ENCODE measurements at places on chromosomes 3 and 15. TPM values are rescaled to one million over a fixed set of nuclear protein-coding genes. Genes with fewer than 3 reads are reported as not detected.

DNA sequence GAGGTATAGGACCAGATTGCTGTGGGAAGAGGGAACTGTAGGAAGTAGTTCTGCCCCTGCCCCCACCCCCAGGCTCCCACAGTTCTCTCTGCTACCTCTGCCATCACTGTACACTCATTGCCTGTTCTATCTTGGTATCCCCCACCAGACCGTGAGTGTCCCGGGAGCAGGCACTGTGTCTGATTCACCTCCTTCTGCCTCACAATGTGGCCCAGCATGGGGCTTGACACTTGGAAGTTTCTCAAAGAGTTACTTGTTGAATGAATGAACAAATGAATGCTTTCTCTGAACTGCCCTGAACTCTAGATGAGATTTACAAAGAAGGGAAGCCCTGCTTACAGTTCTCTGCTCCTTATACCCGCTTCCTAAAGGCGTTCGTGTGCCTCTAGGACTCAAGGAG lies 27.1 kb upstream of the PIK3CB start:
- peak; percentile 93 for DNase-seq

DNA sequence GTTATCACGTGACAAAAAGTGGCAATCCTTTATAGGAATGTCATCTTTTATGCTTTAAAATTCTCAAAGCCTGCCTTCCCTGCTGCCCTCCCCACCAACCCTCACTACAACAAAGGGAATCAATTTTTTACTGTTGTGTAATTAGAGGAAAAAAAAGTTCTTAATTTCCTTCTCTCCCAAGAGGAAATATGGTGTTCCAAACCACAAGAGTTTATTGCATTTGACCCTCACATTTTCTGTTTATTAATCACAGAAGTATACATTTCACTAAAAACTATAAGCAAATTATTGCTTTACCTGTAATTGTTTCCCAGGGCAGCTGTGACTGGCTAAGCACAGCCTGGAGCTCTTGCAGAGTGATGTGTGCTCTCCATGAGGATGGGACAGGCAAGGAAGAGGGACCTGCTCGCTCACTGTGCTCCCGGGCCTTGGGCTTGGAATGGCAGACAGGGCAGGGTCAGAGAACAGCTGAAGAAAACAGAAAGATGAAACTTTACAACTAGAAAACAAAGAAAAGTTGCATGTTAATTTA lies 31.3 kb upstream of the ATP10A start:
- no peak for DNase-seq

DNA sequence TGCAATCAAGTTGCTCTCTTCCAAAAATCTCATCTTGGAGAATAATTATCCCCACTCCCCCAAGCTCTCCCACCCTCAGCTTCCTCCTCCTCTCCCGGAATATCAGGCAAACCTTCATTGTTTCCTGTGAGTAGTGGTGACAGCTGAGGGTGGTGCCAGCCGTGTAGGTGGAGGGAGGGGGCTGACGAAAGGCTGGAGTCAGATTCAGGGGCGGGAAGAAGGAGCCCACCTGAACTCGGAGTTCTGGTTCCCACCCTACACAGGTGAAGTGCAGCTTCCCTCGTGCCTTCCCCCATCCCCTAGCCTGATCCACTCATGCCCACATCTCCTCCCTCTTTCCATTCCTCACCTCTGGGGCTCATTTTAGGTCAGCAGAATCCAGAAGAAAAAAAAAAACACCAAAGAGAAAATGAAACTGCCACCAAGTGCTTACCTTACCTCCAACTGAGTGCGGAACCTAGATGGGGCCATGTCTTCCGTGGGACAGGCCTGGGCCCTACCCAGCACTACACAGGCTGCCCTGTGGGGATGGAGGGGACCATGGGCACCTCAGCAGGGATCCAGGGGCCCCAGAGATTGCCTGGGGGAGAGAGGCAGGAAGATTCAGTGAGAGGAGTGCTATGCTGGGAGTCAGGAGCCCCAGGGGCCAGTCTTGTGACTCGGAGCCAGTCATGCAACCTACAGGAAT lies 81.3 kb downstream of the ADCY5 start:
- DNase-seq = no peak

DNA sequence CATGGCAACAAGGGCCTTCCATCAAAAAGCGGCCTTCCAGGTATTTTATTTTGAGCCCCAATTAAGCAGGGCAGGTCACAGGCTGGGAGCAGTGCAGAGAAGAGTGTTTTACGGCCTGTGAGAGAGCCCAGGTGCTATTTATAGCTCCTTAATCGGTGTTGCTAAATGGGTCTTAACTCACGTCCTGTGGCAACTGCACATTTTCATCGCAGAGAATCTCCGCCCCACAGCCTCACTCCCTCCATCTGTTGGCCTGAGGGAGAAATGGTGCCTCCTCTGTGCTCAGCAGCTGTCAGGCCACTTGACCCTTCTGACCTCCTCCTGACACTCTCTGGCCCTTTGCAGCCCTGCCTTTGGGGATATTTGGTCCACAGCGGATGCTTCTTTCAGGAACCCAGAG lies 58.6 kb downstream of the SPSB4 start:
- peak; percentile 24 for DNase-seq

GRCh38 chr15:55990516-55990915 lies 2.9 kb downstream of the NEDD4 start:
- DNase-seq = no peak

DNA sequence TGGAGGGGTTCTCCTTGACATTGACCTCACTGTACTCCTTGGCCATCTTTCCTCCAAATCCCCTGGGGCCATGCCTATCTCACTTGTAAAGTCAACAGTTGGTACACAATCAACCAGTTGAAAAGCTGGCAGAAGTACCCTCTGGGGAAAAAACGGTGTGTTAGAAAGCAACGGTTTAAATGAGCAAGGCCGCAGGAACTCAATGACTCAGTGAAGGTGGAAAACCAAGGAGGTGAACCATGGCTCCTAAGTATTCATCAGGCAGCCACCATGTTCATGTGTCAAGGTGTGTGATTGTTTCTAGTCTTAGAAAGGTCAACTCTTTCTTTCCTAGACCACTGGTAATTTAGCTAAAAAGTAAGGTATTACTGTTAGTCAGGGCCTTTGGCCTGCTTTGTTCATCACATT lies 130.9 kb upstream of the SATB1 start:
- no peak for DNase-seq

DNA sequence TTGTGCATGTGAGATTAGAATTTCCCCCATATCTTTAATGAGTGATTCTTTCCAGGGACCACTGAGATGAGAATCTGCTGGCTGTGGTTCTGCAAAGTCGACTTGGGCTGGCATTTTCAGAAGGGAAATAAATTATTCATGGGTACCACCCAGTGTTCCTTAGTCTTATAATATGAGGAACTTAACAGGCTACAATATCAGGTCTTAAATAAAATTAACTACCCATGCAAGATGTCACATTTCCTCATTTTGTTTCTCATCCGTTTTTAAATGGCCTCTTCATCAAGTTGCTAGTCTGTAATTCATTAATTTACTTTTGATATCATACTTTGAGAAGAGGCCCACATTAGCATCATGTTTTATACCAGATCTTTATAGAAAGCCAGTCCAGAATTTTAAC lies 58.3 kb upstream of the SKOR1 start:
- DNase-seq = no peak

GRCh38 chr3:184284696-184285095 lies 8.9 kb downstream of the ECE2 start:
- peak; percentile 91 for DNase-seq

DNA sequence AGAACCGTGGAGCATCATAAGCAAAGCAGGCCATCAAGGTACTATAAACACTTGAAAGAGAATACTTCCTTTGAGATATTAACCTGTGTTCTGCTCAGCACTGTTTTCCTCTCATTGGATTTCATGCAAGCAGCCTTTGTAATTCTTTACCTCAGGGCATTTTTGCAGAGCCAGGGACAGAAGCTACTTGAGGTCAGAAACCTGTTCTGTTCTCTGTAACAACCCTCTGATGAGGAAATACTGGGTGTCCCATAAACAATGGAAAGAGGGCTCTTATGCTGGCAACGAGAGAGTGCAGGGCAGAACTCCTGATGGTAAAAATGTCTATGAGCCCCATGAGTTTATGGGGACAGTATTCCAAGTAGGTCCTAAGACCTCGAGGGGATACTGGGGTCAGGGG lies 66.0 kb downstream of the DCLK3 start:
- peak; percentile 26 for DNase-seq

DNA sequence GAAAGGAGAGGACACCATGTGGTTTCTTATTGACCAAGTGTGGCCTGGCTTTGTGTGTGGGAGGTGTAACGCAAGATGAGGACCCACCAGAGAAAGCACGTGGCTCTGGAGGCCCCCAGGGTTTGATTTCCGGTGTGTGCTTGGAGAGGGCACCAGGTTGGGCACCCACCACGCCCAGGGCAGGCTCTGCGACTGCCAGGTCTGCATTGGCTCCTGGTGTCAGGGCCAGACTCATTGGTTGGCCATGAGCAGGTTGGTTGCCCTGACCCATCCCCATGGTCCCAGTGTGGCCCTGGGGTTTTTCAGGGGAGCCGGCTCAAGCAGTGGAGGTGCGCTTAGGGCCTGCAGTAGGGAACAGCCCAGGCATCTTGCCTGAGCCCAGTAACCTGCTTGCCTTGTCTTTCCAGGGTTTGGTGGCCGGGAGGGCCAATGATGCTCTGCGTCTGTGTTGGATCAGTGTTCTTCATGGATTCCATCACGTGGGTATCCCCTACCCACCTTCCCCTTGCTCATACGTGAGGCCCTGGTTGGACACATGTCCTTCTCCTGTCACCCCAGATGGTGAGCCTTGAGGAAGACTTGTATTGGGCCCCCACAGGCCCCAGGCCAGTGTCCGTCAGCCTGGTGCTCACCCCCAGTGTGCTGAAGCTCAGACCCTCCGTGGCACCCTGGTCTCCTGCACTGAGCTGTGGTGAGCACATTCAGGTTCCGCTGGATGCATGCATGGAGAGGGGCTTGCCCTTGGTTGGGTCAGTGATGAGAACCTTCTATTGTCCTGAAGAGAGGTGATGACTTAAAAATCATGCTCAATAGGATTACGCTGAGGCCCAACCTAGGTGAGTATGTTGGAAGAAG lies 193.9 kb downstream of the UBE3A start:
- peak; percentile 21 for DNase-seq

DNA sequence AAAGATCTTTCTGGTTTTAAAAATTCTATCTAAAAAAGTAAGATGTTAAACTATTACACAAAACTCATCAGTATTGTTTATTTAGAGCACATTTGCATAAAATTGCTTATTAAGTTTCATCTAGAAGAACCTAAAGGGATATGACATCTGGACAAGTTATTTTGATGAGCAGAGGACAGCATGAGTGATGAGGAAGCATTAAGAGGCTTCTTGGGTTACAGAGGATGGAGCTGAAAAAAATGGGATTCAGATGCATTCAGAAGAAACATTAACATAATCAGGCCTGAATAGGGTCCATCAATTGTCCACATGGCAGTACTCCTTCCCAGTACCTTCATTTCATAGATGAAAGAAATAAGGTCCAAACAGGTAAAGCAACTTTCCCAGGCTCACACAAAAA lies 41.6 kb downstream of the IMPG2 start:
- no peak for DNase-seq

DNA sequence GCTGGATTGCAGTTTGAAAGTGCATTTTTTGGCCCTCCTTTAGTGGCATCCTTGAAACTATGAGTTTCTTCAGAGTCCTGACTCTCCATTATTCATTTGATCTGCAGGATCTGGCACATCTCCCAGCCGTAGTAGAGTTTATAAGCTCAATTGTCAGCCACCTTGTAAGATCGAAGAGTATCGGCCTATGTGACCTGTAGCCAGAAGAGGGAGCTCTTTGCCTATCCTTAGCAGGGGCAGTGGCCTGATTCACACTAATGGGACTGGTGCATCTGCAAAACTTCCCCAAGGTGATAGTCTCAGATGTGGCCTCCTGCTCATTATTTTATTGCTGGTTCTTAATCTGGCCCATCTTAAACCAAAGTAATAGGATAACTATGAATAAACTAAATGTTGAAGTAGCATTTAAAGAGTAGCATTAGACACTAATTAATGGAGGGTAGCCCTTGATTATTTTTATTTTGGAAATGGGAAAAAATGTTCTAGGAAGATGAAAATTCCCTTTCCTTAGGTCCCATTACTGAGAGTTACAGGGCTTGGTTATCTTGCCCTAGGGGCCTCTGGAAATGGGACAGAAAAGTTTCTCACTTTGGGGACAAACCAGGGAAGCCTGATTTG lies 21.2 kb downstream of the GCSAM start:
- DNase-seq = peak; percentile 83

- DNase-seq = no peak
These were observed 972.5 kb downstream of the GBE1 start for GRCh38 chr3:80788914-80789313.

GRCh38 chr15:44193651-44194322 lies 1.3 kb downstream of the FRMD5 start:
- peak; percentile 75 for DNase-seq

GRCh38 chr3:146130881-146131371 lies 30.1 kb downstream of the PLOD2 start:
- no peak for DNase-seq

GRCh38 chr15:101027273-101027901 lies 108.2 kb downstream of the LRRK1 start:
- peak; percentile 45 for DNase-seq

Gene USP13
- 25.5 TPM for total RNA-seq

Gene PTX3
- total RNA-seq = 0.11 TPM

Gene NANOGP8
- total RNA-seq = 56.8 TPM

Gene TAGLN3
- 1.1 TPM for total RNA-seq

Gene SAMMSON
- total RNA-seq = not detected

Gene SEMA3G
- total RNA-seq = 8.4 TPM

Data from endodermal cell (in vitro differentiated cells).